ACHN (cell line): ENCODE measurements at places on chromosomes 12 and 14.

DNA sequence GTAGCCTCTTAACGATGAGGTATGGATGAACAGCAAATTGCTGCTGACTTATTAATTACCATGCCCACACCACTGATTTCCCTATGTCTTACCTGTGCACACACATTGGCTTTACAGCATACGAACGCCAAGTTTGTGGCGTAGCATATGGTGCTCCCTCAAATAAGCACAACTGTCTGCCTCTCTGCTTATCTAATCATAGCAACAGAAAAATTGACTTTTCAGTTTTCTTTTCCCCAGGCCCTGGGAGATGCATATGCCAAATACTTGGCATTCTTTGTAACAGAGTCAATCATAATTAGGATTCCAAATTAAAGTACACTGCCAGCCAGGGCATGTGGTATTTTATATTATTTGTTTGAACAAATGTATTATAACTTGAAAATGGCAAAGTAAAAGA lies 625.5 kb downstream of the DIO2 start:
- peak; percentile 31 for DNase-seq

GRCh38 chr14:78790271-78790670 lies 620.1 kb downstream of the NRXN3 start:
- peak; percentile 7 for DNase-seq

GRCh38 chr12:75658901-75659823 lies 147.8 kb upstream of the KRR1 start:
- DNase-seq, result peak; percentile 72

- no peak for DNase-seq
Observed at GRCh38 chr12:118446247-118446646, 69.9 kb downstream of the SUDS3 start.

DNA sequence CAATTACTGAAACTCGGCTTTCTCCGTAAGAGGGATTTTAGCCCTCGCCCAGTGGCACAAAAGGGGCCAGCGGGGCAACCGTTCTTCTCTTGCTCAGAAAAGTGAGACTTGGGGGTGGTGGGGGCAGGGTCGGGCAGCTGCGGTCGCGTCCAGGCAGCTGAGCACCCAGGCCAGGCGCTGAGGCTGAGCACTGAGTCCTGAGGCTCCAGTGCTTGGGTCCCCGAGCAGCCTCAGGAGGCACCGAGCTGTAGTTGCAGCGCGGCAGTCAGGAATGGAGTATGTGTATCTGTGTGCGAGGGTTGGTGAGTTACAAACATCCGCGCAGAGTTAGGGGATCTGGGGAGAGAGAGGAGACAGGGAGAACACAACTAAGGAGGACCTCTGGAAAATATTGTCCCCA lies 4.1 kb upstream of the HOXC6 start:
- DNase-seq, result no peak

GRCh38 chr12:120835657-120836056 lies 68.5 kb downstream of the SPPL3 start:
- DNase-seq, result no peak

DNA sequence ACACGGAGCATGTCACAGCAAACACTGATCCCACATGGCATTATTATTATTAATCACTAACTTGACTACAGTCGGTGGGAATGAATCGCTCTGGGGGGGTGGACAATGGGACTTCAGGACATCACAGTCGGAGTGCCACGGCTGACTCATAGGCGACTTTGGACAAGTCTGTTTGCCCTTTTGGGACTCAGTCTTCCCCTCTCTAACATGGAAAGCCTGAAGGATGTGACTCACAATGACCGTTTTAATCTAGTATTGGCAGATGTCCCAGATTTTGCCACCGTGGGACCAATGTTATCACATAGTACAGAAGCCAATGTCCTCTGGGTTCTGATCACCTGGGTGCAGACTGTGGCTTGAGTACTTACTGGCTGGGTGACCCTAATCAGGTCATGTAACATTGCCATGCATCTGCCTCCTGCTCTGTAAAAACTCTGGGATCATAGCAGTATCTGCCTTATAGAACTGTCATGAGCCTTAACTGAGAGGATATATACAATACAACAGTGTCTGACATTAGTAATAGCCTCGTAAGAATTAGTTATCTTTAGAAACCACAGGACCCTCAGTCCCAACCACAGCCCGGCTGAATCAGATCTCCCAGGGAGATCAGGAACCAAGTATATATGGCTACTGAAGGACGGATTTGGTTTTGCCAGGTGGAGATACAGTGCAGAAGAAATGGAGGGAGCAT lies 362.6 kb downstream of the BCL11B start:
- DNase-seq, result peak; percentile 13

DNA sequence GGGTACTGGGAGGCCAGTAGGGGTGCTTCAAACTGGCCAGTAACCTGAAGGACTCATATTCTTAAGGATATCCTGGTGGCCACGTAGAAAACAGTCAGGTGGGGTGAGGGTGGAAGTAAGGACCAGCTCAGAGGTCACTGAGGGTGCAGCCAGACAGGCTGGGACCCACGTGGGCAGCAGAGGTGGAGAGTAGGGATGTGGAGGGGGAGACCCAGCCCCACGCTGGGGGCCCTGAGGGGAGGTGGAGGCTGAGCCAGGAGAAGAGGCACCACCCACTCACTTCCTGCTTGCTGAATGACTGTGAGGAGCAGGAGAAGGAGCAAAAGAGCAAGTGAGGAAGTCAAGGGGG lies 12.6 kb upstream of the SERPINA3 start:
- DNase-seq, result no peak

DNA sequence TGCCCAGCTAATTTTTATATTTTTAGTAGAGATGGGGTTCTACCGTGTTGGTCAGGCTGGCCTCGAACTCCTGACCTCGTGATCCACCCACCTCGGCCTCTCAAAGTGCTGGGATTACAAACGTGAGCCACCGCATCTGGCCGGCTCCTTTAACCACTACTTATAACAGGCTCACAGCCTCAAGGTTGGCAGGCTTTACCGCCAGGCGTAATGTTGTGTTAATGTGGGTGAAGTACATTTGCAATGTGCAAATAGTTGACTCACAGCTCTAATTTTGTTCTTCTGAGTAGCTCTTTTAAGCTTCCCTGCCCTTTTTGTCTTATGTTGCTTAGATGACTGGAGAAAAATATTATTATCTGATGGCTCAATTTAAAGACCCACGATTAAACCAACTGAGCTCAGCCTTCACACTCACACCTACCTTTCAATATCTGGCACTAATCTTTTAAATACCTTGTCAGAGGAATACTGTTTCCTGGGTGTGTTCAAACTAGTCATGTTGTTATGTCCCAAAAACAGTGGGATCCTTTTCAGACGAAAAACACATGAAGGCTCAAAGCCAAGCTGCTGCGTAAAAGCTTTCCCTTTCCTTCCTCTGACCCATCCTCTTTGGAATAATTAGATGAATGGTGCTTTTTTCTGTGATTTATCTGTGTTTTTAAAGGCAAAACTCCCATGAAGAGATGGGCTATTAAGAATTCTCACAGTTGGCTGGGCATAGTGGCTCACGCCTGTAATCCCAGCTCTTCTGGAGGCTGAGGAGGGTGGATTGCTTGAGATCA lies 57.2 kb upstream of the USP44 start:
- no peak for DNase-seq

DNA sequence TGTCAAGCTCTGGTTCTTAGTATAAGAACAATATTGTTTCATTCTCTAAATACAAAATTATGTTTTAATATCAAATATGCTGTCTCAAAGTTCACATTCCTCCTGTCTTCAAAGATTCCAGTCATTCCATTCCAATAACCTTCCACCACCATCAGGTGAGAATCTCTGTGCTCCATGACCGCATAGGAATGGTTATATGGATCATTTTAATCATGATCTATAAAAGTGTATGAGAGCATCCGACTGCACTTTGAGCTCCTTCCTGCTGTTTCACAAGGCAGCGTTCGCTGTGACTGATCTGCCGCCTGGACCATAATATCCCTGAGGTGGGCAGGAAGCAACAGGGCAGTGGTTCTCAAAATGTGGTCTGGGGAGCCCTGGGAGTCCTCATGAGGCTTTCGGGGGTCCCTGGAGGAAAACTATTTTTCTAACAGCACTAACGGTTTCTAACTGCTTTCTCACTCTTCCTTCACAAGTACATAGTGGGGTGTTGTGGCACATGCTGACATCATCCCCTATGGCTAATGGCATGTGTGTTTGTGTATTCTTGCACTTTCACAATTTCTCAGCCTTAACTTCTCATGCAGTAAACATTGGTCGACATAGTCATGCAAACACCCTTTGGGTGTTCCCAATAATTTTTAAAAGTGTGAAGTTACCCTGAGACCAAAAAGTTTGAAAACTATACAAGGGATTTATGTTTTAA lies 137.4 kb downstream of the ANO2 start:
- DNase-seq, result peak; percentile 95

DNA sequence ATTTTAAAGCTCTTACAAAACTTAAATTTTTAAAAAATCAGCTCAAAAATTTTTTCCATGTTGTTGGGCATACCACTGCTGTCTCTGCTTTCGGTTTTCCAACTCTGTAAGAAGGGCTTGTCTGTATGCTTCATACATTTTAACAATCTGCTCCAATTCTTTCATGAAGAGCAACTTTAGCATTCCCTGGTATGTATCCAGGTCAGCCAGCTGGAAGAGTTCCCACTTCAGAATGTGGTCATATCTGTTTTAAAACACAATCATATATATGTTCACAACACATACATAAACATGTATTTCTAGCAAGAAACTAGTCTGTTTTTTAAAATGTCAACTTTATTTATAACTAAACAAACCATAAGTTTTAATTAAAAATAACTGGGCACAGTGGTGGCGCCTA lies 33.0 kb downstream of the SAV1 start:
- DNase-seq, result no peak

DNA sequence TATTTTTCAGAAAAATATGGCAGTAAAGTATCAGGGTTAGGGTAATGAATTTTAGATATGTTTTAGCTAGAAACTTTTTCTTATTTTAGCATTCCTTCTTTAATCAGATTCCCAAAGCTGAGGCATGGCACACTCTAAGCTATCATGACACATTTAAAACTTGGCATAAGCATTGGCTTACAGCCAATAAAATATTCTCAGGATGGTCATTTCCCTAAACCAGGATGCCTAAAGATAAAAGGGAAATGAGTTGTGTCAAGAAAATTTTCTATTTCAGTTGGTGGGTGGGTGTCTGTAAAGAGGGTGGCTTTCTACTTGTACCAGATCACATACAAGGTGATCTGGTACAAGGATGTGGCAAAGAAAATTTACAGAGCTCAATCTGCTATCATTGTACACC lies 47.8 kb downstream of the PEBP1 start:
- no peak for DNase-seq

DNA sequence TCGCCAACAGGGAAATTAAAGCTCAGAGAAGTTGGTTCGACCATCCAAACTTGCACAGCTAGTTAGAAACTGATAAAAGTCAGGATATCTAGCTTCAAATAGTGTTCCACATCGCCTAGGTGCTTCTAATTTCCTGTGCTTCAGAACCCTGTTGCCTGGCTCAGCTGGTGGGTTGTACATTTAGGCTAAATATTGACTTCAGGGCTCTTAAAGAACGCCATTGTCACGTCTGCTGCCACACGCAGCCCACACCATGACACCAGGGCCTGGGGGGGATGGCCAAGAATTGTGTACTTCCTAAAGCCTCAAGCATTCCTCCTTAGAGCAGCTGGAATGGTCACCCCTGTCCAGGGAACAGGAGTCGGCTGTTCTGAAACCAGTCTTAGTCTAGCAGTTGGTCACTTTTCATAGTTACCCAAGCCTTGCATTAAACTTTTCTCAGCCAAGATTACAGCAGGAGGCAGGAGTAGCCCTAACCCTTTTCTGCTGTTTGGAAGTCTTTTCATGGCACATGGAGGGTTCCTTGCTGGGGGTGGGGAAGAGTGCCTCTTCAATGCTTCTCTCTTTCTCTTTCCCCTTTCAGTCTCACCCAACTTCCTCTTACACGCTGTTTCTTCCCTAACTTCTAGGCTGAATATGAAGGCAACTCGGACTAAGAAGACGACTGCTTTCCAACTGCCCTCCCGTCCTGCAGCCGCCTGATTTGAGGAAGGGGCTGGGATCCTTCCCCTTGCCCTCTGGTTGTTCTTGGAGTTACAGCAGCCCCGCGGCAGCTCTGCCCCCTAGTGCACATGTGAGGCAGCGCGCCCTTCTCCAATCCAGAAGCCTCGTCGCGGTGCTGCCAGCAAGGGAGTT lies 17.1 kb downstream of the FOS start:
- DNase-seq, result peak; percentile 67

GRCh38 chr12:49212572-49212971 lies 23.7 kb upstream of the TUBA1A start:
- DNase-seq, result no peak

GRCh38 chr12:85693093-85693665 lies 143.0 kb downstream of the RASSF9 start:
- no peak for DNase-seq

DNA sequence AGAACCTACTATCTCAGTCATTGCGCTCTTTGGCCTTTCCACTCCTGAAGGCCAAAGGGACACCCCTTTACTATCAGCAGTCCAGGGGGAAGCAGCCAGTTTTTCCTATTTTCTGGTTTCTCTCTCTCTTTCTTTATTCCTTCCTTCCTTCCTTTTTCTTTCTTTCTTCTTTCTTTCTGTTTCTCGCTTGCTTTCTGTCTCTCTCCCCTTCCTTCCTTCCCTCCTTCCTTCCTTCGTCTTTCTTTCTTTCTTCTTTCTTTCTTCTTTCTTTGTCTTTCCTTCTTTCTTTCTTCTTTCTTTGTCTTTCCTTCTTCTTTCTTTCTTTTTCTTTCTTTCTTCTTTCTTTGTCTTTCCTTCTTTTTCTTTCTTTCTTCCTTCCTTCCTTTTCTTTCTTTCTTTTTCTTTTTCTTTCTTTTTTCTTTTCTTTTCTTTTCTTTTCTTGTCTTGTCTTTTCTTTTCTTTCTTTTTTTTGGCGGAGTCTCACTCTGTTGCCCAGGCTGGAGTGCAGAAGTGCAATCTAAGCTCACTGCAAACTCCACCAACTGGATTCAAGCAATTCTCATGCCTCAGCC lies 64.9 kb upstream of the OTX2 start:
- no peak for DNase-seq

- peak; percentile 41 for DNase-seq
Observed at GRCh38 chr12:80936642-80937390, 918 bp downstream of the LIN7A start.

GRCh38 chr14:104299993-104300761 lies 161.8 kb downstream of the KIF26A start:
- DNase-seq, result no peak

- peak; percentile 35 for DNase-seq
Observed at GRCh38 chr14:64053694-64054669, 201.2 kb downstream of the SYNE2 start.

DNA sequence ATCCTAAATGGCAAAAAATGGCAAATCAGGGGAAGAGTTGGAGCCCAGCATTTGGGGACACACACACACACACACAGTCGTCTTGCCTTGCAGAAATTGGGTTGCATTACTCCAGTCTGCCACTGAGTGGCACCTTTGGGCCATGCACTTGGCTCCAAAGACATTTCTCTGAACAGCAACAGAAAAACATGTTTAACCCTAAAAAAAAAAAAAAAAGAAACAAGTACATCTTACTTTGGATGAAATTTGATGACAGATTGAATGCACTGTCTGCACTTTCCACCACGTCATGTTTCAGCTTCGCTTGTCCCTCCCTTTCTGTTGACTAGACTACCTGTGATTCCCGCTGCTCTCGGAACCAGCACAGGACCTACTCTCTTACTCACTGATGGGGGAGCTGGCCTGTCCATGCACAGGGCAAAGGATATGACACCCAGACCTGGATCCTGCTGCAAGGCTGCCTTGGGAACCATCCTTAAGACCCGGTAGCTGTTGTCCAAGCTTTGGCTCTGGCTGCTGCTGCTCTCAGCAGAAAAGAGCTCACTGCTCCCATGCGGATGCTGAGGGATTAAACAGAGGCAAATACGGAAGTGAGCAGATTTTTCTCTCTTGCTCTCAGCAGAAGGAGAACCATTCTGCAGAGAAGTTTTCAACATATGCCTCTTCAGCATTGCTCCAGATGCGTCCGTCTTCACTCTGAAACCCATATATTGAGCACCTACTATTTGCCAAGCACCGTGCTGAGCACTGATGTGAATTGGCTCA lies 376.8 kb downstream of the DPF3 start:
- DNase-seq, result peak; percentile 68
